ENCODE measurements at places on chromosomes 7 and 10.
A peak's percentile ranks its signal among the peaks of the same experiment; 100 is the strongest.

GRCh38 chr7:31327071-31327470, 13.5 kb downstream of the NEUROD6 start:
- no peak for DNase-seq

DNA sequence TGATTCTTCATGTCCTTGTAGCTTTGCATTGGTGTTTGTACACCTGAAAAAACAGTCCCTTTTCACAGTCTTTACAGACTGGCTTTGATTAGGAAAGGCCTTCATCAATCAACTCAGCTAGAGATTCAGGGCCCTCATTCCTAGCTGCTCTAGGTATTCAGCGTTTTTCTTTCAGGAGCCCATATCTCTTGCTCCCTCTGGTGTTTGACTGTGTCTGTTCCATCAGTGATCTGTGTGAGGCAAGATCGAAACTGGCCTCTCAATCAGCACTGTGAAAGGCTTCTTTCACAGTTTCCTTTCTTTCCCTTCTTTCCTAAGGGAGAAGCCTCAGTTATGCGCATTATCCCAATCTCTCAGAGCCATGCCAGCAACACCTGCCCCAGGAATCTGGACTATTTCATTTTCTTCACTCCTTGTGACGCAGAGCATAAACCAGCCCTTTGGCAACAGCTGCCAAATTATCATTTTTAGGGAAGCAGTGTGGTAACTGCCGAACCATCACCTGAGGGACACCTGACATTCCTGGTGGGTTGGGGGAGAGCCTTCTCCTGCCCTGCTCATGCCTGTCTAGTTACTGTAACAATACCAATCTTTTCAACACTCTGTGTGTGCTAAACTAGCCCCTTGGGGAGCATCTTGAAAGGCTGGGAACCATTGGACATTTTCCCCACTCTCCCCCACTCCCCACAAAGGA, 75.7 kb upstream of the CCDC71L start:
- peak; percentile 70 for DNase-seq

- DNase-seq, result no peak
Measured at GRCh38 chr7:110522761-110523200, 568.1 kb upstream of the LRRN3 start.

- DNase-seq, result no peak
Measured at GRCh38 chr10:114957673-114958072, 19.7 kb downstream of the TRUB1 start.

GRCh38 chr10:110226926-110227641, 19.7 kb downstream of the MXI1 start:
- DNase-seq, result peak; percentile 90

DNA sequence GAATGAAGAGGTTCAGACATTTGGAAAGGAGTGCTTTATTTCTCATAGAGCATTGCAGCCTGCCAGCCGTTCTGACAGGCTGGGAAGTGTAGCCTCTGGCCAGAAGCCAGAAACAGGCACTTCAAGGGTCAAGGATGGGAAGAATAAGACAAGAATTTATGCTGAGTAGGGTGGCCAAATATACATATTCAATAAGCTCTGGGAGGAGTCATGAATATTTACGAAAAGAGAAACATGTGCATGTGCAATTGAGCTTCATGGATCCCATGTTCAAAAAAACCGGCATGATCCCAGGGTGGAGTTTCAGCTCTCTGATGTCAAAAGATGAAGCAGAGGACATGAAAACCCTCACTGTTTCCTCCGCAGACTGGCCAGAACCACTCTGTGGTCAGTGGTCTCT, 32.9 kb downstream of the TLX1 start:
- no peak for DNase-seq

- DNase-seq, result no peak
Measured at GRCh38 chr10:131464789-131465188, 153.3 kb upstream of the TCERG1L start.

DNA sequence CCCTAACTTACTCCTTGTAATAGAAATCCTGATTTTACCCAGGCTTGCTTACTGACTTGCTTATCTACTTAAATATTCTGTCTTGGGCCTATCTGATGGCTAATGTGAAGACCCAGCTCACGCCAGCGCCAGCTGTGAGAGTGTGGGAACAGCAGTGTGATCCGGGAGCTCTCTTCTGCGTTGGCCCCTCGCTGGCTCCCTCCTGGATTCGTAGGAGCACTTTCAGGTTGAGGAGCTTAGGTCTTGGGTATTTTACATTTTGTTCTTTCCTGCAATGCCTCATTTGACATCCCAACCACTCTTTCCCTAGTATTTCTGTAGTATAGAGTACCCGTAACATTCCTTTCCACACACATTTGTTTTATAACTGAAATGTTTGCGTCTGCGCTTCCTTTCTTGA, 51.7 kb downstream of the CREM start:
- DNase-seq, result no peak

GRCh38 chr10:91049296-91049987, 128.6 kb upstream of the ANKRD1 start:
- no peak for DNase-seq

DNA sequence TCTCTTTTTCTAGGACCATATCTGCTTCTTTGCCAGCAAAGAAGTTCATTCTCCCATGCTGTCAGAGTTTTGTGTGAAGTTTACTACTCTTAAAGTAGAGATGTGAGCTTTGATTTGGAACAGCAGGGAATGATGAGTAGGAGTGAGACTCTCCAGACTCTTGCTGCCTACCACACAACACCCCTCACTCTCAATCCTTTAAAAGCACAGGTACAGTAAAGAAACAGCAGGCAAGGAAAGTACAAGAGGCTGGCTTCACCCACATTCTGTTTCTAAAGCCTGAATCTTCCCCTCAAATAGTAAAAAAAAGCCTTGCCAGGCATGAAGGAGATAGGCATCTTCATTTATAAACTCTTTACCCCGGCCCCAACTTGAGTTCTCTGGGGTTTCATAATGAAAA, 97.3 kb downstream of the ARMH3 start:
- DNase-seq, result no peak

DNA sequence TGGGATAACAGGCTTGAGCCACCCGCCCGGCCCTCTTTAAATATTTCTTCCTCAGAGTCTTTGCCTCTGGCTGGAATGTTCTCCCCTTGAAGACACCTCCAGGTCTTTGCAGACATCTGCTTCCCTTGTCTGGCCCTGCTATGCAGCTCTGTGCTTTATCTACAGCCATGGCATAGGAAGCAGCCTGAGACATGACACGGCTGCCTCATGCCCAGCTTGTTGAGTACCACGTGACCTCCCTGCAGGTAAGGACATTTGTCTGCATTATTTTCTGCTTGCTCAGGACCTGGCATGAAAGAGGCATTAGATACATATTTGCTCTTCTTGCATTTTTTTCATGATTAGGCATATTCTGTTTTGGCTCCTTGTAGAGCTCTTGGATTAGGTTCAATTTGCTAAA, 113.8 kb upstream of the KLF6 start:
- DNase-seq, result no peak

DNA sequence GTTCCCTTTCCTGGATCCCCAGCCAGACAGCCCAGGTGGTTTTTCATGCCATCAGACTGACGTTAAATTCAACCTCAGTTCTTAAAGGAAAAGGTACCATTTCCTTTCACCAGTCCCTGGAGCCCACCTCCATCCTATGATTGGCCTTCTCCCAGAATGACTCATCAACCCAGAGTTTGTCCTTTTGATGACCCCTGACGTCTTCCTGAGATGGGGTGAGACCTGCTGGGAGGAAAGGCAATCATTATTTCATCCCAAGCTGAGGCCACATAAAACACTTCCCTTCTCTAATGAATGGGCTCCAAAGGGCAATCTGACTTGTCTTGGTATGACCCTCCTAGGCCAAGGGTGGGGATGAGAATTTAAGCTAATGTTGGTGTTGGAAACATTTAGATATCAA, 750.7 kb downstream of the SUGCT start:
- DNase-seq, result no peak

GRCh38 chr7:133059263-133059662, 22.6 kb downstream of the CHCHD3 start:
- no peak for DNase-seq

- DNase-seq, result no peak
Measured at GRCh38 chr7:80921130-80921529, 2.3 kb upstream of the SEMA3C start.

GRCh38 chr10:48575901-48576300, 29.0 kb downstream of the ARHGAP22 start:
- DNase-seq, result no peak

- DNase-seq, result no peak
Measured at GRCh38 chr10:133239990-133240389, 2.3 kb downstream of the VENTX start.

DNA sequence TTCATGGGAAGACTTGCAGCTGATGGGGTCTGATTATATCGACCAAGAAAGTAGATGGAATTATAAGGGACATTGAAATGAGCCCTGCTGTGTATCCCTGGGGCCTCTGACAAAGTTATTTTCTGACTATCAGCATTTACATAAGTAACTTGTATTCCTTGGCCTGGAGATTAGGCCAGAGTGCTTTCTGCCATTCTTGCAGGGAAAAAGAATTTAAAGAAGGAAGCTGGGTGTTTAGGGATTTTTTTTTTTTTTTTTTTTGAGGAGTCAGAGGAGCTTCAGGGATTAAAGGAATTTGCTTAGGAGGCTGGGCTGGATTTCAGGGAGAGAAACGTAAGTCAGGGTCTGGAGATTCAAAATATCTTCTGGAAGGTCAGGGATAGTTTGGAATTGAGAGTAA, 4.6 kb downstream of the SPAM1 start:
- no peak for DNase-seq

DNA sequence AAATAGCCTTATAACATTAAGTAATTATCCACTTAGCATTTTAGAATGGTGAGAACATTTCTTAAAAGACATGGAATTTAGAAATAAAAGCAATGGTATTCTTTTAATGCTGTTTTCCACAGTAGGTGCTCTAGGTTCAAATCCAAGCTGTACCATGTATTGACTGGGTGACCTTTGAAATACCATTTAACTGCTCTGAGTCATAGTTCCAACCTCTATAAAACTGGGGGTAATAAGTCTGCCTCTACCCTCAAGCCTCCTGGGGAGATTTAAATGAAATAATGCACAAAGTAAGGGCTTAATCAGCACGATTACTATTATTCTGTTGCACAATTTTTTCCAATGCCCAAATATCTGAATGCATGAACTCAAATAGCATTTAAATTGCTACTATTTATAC, 236.4 kb upstream of the CCDC6 start:
- no peak for DNase-seq

DNA sequence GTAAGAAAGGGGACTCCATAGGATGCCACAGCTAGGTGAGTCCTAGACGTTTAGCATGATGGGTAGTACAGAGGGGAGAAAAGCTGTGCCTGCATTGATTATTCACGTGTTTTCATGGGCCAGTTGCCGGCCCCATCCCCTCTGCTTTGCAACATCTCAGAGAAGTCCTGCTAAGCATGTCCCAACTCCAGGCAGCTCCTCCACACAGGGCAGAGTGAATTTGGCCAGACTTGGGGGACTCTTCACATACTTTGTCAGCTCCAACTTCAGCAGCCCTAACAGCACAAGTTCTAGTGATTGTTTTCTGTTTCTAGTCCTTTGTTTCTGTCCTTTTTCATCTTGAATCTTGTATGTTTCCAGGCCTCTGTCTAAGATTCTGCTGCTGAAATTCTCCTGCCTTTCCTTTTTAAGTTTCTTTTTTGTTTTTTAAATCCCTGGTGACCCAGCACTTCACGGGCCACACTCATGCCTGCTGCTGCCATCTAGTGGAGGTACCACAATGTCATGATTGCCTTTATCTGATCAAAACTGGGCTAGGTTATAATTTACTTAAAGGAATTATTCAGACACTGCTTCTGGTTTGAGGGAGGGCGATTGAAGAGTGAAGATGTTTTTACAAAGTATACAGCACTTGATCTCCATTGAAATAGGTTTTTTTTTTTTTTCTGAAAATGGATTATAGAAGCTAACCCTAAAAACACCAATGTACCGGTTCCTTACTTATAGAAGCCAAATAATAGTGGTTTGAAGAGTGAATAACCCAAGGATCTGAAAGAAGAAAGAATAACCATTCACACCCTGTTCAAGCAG, 276.9 kb downstream of the CSTF2T start:
- peak; percentile 27 for DNase-seq

Data from GM20000 (cell line).